CD4-positive, alpha-beta T cell treated with Interleukin-2 at 100 ng/mL for 4 hours (primary cell): ENCODE measurements at places on chromosomes 7 and 10.

DNA sequence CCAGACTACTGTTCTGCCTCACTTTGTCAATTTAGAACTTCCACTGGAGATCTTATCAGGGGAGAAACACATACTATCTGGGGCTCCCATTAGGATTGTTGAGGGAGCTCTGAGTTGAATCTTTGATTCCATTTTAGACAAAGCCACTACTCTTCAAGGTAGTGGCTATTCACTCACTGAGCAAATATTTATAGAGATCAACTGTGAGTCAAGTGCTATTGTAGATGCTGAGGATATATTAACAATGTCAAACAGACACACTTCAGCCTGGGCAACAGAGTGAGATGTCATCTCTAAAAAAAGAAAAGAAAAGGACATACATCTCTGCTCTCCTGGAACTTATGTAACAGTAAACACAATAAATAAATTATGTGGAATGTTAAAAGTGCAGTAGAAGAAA lies 315.3 kb downstream of the PTEN start:
- DNase-seq = no peak

GRCh38 chr7:127933146-127933545 lies 98.1 kb downstream of the LRRC4 start:
- no peak for DNase-seq

GRCh38 chr7:107332488-107333269 lies 137.2 kb upstream of the GPR22 start:
- no peak for DNase-seq

GRCh38 chr10:46014206-46014605 lies 16.2 kb downstream of the NCOA4 start:
- DNase-seq = no peak

DNA sequence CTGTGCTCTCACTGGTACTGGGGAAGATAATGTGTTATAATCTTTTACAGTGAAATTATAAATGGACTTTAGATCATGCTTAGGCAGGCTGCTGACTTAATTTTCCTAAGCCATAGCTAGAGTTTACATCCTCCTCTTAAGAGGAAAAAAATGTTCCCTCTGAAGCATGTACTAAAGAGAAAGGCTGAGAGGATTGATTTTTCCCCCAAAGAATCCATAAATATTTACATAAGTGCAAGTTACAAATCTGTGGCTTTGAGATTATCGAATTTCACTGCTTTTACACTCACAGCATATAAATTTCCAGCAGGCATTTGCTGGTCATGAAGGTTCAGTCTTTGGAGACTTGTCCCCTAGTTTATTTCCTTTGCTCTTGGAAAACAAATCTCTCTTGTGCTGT lies 43.7 kb downstream of the CREB5 start:
- DNase-seq = no peak

DNA sequence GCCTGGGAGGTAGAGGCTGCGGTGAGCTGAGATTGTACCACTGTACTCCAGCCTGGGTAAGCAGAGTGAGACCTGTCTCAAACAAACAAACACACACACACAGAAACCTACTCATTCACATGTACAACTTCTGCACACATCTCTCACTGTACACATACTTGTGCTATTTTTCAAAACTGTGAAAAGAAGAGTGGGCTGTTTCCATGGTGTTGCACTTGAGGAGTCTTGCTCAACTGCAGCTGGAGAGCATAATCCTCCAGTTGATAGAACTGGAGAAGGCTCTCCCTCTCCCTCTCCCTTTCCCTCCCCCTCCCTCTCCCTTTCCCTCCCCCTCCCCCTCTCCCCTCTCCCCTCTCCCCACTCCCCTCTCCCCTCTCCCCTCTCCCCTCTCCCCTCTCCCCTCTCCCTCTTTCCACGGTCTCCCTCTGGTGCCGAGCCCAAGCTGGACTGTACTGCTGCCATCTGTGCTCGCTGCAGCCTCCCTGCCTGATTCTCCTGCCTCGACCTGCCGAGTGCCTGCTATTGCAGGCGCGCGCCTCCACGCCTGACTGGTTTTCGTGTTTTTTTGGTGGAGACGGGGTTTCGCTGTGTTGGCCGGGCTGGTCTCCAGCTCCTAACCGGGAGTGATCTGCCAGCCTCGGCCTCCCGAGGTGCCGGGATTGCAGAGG lies 43.7 kb upstream of the DLD start:
- no peak for DNase-seq

DNA sequence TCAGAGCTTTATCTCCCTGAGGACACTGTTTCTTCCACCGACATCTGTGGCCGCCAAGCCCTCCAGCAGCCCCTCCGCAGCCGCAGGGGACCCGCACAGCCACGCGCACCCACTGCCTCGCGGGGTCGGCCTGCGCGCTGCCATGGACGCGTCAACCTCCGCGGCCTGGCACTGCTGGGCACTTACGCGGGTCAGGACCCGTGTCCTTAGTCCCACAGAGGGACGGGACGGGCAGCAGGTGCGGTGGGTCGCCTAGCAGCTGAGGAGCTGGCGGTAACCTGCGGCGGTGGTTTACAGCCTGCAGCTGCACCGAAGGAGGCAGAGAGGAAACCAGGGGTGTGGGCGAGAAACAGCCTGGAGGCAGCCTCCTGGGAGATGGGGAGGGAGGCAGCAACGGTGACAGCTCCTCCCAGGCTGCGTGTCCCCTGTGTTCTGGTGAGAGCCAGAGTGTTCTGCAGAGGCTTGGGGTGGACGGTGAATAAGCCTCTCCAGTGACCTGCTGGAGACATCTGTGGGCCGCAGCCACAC lies 61.3 kb downstream of the SEC61G start:
- no peak for DNase-seq

DNA sequence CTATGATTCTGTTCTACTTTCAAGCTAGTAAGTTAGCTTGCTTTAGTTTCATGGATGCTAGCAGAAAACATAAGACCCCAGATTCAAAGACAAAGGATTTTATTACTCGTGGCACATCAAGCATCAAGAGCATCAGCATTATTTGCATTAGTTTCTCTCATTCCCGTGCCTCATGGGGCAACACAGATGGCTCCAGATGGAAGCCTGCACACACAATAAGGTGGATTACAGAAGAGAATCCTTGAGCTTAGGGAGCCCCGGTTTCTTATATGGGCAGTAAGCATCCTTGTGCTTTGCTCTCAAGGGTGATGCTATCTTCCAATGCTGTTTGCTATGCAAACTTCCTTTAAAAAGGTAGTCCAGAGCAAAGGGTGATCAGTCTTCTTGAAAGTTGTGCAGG lies 10.7 kb upstream of the CAPZA2 start:
- no peak for DNase-seq

- DNase-seq = no peak
Observed at GRCh38 chr7:128961030-128961659, 23.4 kb downstream of the IRF5 start.

- no peak for DNase-seq
Observed at GRCh38 chr7:44286182-44286617, 39.2 kb downstream of the CAMK2B start.

- DNase-seq = no peak
Observed at GRCh38 chr7:85074-85882, 107.1 kb upstream of the FAM20C start.

DNA sequence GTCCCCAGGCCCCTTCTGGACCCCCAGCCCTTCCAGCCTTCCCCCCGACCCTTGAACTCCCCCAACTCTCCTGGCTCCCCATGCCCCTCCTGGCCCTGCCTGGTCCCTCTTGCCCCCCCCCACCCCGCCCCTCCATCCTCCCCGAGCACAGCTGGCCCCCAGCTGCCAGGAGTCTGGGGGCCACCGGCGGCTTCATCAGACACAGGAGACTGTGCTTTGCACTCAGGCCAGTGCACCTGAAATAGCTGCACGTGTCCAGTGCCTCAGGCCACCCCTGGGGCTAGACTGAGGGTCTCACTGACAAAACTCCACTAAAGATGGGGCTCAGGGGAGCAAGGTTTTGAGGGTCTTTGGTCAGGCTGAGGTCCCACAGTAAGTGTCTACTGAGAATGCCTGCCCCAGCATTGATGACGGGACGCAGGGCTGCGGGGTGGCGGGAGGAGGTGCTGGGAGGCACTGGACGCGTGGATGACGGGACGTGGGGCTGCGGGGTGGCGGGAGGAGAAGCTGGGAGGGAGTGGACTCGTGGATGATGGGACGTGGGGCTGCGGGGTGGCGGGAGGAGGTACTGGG lies 6.5 kb downstream of the FOXL3 start:
- DNase-seq = no peak

DNA sequence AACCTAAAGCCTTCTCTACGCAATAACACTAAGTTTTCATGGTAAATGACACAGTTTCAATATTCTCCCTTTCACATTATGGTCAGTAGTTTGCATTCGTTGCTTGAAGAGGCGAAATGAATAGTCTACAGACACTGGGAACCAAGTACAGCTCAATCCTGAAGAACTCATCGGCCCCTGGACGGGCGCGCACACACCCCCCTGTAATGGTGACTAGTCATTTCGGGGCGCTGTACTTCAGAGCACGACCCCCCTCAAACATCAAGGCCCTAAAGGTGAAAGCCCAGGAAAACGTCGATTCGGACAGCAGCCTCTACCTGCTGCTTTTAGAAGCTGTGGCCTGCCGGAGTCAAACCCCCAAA lies 1.0 kb downstream of the NT5C2 start:
- no peak for DNase-seq

GRCh38 chr10:3879073-3879472 lies 94.1 kb upstream of the KLF6 start:
- no peak for DNase-seq
